ENCODE measurements at places on chromosomes 2 and 18.

GRCh38 chr18:54742659-54743604 lies 85.3 kb upstream of the RAB27B start:
- DNase-seq: peak; percentile 49

- DNase-seq: no peak
These were observed 39.1 kb upstream of the DNMT3A start for GRCh38 chr2:25380586-25381375.

- no peak for DNase-seq
These were observed 67.5 kb upstream of the MBOAT2 start for GRCh38 chr2:9071032-9071431.

- no peak for DNase-seq
These were observed 93.8 kb downstream of the PMAIP1 start for GRCh38 chr18:59993560-59993959.

DNA sequence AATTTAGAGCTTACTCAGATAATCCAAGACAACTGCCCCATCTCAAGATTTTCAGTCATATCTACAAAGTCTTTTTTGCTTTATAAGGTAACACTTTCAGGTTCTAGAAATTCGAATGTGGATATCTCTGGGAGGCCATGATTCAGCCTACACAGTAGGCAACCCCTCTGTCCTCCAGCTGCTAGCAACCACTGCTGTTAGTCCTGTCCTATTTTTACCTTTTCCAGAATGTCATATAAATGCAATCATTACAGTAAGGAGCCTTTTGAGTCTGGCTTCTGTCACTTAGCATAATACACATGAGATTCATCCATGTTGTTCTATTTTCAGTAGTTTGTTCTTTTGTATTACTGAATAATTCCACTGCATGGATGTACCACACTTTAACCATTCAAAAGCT lies 28.5 kb upstream of the MARCHF7 start:
- DNase-seq: no peak

DNA sequence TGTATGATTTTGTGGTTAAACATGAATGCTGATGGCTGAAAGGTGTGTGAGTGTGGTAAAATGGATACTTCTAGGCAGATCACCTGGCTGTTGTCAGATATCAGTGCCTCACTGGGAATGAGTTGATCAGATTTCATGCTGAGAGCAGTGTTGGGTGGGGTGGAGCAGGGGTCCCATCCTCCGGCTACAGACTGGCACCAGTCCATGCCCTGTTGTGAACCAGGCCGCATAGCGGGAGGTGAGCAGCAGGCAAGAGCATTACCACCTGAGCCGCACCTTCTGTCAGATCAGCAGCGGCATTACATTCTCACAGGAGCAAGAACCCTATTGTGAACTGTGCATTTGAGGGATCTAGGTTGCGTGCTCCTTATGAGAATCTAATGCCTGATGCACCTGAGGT lies 78.7 kb downstream of the GLI2 start:
- DNase-seq: no peak

GRCh38 chr2:133838642-133839365 lies 270.5 kb upstream of the NCKAP5 start:
- no peak for DNase-seq

DNA sequence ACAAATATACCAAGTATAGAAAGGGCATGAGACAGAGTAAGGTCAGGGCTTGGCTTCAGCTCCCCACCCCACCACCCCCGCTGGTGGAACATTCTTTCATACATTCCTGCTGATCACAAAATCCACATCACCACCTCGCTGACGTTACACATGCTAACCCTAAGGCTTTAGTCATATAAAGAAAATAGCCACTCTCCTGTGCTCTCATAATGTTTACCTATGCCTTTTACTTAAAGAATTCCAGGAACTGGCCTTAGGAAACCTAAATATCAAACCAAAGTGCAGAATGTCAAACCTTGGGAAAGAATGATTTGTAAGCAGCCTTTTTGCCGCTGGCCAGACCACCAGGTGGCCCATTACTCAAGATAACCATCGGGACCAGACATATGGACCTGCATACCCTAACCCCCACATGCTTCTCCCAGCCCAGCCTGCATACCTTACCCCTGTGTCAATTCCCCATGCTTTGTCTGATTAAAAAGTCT lies 136.3 kb upstream of the SLC39A10 start:
- no peak for DNase-seq

GRCh38 chr2:24490181-24490689 lies 819 bp upstream of the NCOA1 start:
- DNase-seq: no peak

DNA sequence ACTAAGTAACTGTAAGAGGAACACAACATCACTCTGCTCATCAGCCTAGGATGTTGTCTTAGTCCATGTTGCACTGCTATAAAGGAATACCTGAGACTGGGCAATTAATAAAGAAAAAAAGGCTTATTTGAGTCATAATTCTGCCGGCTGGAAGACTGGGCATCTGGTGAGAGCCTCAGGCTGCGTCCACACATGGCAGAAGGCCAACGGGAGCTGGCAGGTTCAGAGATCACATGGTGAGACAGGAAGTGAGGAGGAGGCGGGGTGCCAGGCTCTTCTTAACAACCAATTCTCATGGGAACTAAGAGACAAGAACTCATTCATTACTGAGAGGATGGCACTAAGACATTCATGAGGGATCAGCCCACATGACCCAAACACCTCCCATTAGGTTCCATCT lies 46.8 kb downstream of the EPG5 start:
- DNase-seq: peak; percentile 25

DNA sequence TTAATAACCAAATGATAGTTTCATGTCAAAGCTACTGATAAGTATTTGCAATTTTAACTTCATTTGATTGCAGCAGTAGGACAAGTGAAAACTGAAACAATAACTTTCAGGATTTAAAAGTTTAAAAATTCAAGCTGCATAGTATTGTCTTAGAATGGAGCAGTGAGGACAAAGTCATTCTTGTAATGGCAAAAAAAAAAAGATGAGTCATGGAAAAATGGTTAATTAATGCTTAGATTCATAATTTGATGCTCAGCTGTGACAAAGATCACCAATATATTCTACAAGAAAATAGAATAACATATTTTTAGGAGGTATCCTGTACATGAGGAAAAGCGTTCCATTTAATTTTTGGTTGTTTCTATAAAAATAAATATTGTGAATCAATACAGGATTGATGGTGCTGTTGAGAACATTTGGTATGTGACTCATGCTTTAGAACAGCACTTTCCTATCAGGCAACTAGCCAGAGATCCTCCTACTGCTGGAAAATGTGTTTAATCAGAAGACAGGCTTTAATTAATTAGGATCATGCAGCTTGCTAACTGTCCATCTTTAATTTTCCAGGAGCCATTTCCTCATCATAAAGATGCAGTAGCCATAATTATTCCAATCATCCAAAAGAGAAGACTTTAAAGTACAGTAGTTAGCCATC lies 239.0 kb upstream of the MMADHC start:
- no peak for DNase-seq

GRCh38 chr2:171342067-171342413 lies 91.8 kb downstream of the METTL8 start:
- DNase-seq: no peak

GRCh38 chr2:56770490-56770889 lies 586.7 kb downstream of the CCDC85A start:
- no peak for DNase-seq

DNA sequence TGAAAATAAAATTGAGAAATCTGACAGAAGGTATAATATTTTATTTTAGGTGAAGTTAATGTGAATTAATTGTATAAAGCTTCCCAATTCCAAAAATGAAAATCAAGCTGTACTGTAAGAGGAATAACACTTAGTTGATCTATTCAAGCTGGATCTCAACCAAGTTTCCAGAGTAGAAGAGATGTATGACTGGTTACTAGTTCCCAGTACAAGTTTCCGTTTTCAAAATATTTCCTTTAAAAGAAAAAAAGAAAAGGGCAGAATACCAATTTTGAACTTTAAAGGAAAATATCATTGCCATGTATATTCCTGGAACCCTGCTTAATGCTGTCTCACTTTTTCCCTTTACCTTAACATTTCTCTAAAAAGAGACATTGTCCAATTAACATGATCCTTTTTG lies 308.5 kb downstream of the IRS1 start:
- DNase-seq: no peak
